Foreskin keratinocyte (primary cell): ENCODE measurements at places on chromosomes 1 and 21.

- DNase-seq, result no peak
Observed at GRCh38 chr1:210437781-210438180, 109.1 kb downstream of the HHAT start.

- no peak for DNase-seq
Observed at GRCh38 chr1:15758343-15758931, at the start of gene FBLIM1. FBLIM1 (plus strand) TSS chr1:15758795; CDS start chr1:15764984, 6,189 bp downstream.

DNA sequence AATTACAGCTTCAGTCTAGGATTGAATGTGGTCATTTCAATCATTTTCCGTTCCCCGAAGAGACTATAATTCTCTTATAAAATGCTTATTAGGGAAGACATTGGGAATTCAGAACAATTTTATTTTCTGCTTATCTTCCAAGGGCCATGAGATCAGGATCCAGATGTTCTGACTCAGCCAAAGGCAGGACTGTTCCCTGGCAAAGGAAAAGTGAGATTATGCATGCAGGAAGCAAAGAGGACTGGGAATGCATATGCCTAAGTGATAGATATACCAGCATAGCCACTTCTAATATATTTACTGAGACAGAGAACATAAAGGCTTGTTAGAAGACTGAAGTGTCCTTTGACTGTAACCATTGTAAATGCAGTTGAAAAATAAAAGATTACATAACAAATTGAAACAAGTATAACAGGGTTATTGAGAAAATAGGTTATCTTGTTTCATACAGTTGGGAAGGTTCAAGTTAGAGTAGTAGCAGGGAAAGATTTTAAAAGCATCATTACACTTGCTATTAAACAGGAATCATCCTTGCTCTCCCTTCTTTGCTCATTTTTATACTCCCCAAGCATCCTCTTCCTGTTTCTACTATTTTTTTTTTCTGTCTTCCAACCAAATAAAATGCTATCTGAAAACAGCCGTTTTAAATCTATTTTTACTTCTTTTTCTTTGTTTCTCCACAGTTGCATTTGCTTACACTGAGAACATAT, 439.6 kb upstream of the ADAMTS5 start:
- DNase-seq, result no peak

GRCh38 chr1:154951901-154952657, 3.8 kb downstream of the PBXIP1 start:
- DNase-seq, result no peak

DNA sequence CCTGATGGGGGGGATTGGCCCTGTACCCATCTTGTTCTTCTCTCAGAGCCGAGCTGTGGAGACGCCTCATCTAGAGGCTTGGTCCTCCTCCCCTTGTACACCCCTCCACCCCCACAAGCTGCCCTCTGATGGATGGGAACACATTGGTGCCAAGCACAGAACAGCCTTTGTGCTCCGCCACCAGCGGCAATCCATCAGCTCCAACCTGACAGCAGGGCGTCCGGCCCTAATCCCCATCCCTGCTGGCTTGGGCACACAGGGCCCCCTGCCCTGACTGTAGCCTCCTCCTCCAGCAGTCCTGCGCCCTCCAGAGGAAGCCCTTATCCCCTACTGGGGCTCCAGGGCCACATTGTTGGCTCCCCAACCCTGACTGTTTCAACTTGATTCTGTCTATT, 3.8 kb upstream of the MYOG start:
- no peak for DNase-seq

DNA sequence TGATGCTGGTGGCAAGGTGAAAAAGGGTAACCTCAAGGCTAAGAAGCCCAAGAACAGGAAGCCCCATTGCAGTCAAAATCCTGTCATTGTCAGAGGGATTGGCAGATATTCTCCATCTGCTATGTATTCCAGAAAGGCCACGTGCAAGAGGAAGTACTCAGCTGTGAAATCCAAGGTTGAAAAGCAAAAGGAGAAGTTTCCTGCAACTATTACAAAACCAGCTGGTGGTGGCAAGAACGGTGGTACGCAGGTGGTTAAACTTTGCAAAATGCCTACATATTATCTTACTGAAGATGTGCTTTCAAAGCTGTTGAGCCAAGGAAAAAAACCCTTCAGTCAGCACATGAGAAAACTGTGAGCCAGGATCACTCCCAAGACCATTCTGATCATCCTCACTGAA, 13.7 kb upstream of the VPS45 start:
- no peak for DNase-seq

DNA sequence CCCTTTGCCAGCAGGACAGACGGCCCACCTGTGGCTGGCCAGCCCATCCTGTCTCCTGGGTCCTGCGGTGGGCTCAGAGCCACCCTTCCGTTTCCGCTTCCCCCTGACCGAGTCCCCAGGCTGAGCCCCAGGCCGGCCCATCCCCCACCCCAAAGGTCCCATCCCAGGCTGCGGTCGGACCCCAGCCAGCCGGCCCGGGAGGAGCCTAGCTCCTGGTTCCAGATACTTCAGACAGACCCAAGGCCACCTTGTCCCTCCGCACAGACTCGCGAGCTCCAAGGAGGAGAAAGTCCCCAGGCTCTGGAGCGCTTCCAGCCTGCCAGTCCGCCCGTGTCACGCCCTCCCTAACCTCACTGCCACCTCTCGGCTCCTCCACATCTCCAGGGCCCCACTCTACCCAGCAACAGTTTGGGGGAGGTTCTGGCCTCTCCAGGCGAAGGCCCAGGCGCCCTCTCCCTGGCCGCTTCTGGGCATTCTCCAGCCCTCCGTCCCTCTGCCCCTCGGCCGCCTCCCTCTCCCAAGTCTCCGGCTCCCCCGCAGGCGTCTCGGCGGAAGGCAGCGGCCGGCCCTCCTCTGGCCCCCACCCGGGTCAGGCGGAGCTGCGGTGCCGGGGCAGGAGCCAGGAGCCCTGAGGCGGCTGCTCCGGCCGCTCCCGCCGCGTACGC, 835 bp downstream of the LRRN2 start:
- no peak for DNase-seq

GRCh38 chr21:18877917-18878316, 474.3 kb upstream of the TMPRSS15 start:
- no peak for DNase-seq

GRCh38 chr1:110783292-110783918, 89.5 kb upstream of the CD53 start:
- no peak for DNase-seq

- DNase-seq, result peak; percentile 31
Observed at GRCh38 chr1:84877592-84877991, 15.4 kb downstream of the LPAR3 start.

- no peak for DNase-seq
Observed at GRCh38 chr21:37040212-37040611, 32.7 kb downstream of the PIGP start.

- DNase-seq, result no peak
Observed at GRCh38 chr1:2553871-2554620, 2.1 kb upstream of the TNFRSF14 start.

DNA sequence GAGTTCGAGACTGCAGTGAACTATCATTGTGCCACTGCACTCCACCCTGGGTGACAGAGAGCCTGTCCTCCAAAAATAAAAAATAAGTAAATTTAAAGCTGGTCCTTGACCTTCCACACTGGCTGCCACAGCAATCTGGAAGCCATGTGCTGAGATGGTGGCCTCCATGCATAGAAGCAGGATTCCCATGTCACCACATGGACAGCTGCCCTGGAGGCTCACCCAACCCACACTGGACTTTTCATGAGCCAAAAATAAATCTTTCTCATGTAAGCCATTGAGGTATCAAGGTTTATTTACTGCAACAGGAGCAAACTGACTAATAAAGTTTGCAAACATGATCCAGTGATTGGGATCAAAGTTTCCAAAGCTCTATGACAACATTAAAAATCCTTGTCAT, 88.5 kb downstream of the SETD4 start:
- no peak for DNase-seq

DNA sequence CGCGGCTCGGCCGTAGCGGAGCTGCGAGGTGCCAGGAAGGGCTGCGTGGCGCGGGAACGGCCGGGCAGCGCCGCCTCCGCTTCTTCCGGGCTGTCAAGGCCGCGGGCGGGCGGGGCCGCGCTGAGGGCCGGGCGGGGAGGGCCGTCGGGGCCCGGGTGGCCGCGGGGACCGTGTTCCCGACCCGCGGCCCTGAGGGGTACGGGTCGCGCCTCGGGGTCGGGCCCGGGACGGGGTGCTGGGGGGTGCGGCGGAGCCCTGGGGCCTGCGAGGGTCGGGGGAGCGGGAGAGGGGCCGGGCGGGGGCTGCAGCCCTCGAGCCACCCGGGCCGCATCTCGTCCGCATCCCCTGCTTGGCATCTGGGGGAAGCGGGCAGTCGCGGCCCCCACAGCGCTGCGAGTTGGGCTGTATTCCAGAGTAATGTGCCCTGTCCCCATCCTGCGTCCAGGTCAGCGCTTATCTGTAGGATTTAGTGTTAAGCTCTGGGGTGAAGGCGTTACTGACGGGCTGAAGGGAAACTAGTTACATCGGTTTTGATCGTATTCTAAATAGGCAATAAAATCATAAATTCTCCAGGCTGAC, 379 bp downstream of the RER1 start:
- no peak for DNase-seq

- DNase-seq, result no peak
Observed at GRCh38 chr21:36029309-36029708, 31.0 kb downstream of the SETD4 start.

GRCh38 chr1:48730164-48730910, 46.4 kb downstream of the BEND5 start:
- DNase-seq, result no peak

- no peak for DNase-seq
Observed at GRCh38 chr1:33468531-33468930, 3.9 kb upstream of the ZSCAN20 start.

DNA sequence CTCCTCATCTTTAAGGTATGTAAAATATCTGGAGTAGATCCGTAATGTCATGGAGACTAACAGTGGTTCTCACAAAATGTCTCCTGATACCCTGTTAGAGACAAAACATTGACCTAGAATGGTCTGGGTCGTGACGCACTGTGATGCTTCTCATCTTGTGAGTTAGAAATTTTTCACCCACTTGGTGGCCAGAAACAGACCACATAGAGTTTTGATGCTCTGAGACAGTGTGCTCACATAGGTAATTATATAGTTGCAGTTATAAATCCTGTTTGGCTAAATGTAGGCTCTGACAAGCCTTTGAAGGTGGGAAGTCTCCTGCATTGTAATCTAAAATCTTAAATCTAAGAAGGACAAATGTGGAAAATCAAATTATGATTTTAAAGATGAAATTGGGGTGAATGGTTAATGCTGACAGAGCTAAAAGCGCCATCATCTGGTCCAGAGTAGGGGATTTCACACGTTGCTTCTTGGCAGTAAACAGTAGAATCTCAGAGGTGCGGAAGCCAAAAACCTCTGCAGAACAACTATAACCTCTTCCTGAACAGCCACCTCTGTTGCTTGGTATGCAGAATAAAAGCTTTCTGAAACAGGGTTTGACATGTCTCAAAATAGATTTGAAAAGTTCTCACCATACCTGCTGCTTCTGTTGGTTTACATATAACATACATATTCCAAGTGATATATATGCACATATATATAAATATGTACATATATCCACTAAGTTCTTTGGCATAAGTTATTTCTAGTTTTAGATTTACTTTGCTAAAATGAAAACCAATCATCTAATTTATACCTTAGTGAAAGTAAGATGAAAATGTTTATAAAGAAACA, 17.1 kb downstream of the RPAP2 start:
- no peak for DNase-seq

DNA sequence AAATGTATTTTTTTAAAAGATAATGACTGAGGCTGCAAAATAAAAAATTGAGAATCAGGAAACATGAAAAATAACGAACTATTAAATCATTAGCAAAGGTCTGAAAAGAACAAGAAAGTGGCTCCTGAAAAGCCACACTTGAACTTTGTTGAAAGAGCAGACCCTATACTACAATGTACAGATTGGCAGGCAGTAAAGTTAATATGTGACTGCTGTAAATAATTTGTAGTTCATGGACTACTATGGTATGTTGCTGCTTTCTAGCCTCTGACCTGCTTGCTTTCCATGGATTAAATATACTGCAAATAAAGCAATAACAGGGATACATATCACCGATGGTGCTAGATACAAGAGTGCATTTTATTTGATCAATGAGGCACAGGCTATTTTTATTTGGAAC, 18.6 kb downstream of the NR5A2 start:
- no peak for DNase-seq

GRCh38 chr1:222911866-222912265, 97.0 kb downstream of the DISP1 start:
- DNase-seq, result no peak

GRCh38 chr21:42047821-42048613, 23.1 kb upstream of the UMODL1 start:
- no peak for DNase-seq
